ENCODE measurements at places on chromosomes 7 and 10.

- DNase-seq = no peak
These were observed 269.9 kb upstream of the IMMP2L start for GRCh38 chr7:111832174-111832573.

GRCh38 chr7:95960706-95961244 is 188.4 kb downstream of the DYNC1I1 start:
- DNase-seq = no peak

- no peak for DNase-seq
These were observed 85.8 kb downstream of the GSAP start for GRCh38 chr7:77330169-77330882.

- no peak for DNase-seq
These were observed 25.5 kb downstream of the VOPP1 start for GRCh38 chr7:55546814-55547213.

GRCh38 chr7:135389971-135390370 is 119.9 kb downstream of the CNOT4 start:
- no peak for DNase-seq

GRCh38 chr10:28281726-28282315 is 21.0 kb downstream of the MPP7 start:
- no peak for DNase-seq

DNA sequence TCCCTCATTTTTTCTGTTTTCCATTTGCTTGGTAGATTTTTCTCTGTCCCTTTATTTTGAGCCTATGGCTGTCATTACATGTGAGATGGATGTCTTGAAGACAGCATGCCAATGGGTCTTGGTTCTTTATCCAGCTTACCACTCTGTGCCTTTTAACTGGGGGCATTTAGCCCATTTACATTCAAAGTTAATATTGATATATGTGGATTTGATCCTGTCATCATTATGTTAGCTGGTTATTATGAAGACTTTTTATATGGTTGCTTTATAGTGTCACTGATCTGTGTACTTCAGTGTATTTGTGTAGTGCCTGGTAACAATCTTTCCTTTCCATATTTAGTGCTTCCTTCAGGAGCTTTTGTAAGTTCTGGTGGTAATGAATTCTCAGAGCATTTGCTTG is 89.3 kb upstream of the UNC5B start:
- DNase-seq = no peak

DNA sequence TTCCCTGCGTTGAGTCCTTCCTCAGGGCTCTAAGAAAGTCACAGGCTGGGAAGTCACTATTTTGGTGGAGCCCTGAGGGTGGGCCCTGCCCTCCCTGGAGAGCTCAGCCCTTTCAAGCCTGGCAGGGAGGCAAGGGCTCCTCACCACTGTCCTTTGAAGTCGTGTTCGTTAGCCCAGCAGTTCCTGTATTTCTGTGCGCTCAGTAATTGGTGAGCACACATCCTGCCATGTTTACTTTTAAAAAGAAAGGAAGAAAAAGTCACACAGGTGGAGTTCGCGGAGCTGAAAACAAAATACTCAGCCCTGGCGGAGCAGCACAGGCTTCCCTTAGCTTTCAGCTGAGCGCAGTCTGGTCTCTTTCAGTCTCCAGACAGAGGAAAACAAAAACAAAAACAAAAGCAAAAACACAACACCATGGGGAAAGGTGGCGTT is 37.1 kb downstream of the PRKCQ start:
- peak; percentile 44 for DNase-seq

DNA sequence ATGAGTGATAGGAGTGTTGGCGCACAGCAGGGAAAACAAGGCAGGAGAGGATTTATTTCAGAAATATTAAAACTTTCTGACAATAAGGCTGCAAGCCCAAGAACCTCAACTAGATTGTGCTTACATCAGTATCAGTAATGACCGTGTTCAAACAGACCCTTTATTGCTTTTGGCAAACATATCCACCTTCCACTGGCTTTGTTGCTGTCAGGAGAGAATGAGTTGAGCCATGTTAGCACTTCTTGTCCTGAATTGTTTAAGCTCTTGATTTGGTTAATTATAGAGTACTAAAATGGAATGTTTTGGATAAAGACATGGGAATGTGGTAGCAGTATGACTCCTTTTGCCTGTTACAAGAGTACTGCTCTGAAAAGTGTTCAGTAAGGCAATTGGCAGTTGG is 3.8 kb downstream of the AHCYL2 start:
- no peak for DNase-seq

- no peak for DNase-seq
These were observed 339.0 kb downstream of the GATA3 start for GRCh38 chr10:8393531-8393930.

- no peak for DNase-seq
These were observed 205.3 kb upstream of the ZNF32 start for GRCh38 chr10:43854007-43854406.

- DNase-seq = no peak
These were observed 131.6 kb downstream of the BICC1 start for GRCh38 chr10:58644311-58644710.

- DNase-seq = no peak
These were observed 22.8 kb upstream of the ADAMTS14 start for GRCh38 chr10:70649526-70649925.

- no peak for DNase-seq
These were observed 7.7 kb upstream of the CPVL start for GRCh38 chr7:29154076-29154475.

- no peak for DNase-seq
These were observed 91.1 kb downstream of the VOPP1 start for GRCh38 chr7:55481155-55481554.
